ENCODE measurements at places on chromosomes 2 and 18.
A peak's percentile ranks its signal among the peaks of the same experiment; 100 is the strongest.

GRCh38 chr2:239157269-239157668 is 243.6 kb downstream of the HDAC4 start:
- DNase-seq = no peak

GRCh38 chr2:218261423-218262236 is 815 bp downstream of the GPBAR1 start:
- DNase-seq = no peak

DNA sequence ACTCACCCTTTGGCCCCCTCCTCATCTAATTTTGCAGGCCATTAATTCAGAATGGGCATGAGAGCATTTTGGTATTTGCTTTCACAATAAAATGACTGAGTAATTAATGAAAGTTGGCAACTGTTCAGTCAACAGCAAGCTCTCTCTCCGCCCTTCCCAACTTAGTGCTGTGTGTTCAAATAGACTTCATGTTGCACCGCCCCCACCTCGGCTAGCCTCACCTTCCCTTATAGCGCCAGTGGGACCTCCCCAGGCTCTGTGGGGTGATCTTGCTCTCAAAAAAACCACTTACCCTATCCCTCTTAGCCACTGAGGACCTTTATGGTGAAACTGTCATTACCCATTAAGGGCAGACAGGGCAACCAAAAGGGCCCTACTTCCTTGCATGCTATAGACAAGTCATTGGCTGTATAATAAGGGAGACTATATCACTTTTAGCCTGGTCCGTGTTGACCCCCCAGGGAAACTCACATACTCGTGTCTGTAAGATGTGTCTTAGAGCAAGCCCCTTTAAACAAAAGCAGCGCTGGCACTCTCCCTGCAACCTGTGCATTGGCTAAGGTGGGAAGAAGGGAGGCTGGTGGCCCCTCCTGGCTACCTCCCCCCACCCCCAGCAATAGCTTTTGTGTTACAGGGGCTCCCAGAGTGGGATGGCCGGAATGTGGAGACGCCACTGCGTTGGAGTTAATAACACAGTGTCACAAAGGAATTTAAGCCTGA is 15.2 kb downstream of the EN1 start:
- no peak for DNase-seq

GRCh38 chr2:48457227-48457626 is 72.7 kb upstream of the STON1 start:
- DNase-seq = no peak

GRCh38 chr2:45722477-45722876 is 71.0 kb downstream of the PRKCE start:
- no peak for DNase-seq

DNA sequence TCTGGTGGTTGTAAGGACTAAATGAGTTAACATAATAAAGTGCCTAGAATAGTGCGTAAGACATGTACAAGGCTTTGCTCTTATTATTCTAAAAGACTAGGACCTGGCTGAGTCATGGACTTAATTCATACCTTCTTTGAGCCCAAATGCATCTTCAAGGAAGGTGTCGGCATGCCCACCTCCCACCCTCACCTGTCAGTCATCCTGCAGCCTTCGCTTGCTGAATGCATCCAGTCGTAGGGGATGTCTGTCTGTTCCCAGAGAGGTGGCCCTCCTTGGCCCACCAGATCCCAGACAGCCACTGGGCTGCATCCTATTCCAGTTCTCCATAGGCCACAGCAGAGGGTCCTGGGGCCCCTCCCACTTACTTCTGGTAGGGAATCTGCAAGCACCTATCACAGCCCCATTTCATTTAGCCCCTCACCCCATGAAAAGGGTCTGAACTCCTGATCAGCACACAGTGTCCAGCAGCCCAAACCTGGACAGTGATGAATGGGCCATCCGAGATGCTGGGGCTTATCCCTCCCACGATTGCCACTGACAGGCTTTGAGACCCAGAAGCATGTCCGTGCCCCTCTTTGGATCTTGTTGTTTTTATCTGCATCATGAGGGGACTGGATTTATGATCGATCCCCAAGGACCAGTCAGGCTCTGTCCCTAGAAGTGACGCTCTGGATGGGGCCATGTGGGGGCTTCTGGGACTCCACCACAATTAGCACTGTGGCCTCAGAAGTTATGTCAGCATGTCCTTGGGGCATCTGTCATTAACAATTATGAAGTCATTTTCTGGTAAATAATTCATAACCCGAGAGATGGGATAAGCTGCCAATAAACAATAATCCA is 101.1 kb downstream of the KLHL29 start:
- no peak for DNase-seq

DNA sequence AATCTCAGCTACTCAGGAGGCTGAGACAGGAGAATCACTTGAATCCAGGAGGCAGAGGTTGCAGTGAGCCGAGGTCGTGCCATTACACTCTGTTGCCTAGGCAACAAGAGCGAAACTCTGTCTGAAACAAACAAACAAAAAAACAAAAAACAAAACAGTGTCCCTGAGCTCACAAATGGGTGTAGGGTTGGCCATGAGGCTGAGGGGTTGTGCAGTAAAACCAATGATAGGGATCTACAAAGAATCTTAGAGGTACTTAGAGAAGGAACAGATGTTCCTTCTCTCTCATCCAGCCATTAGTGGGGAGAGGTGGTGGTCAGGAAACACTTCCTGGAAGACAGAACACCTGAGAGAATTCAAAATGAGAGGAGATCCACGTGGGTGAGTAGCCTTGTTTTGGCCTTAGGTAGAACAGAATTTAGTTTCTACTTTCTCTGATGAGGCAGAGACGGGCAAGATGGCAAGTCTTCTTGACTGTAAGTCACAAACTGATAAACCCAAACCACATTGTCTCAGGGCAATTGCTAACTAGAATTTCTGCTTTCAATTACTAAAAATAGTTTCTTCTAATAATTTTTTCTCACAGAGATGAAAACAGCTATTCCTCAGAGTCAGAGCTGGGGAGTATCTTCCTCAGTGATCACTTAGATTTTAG is 61.5 kb upstream of the PPM1B start:
- no peak for DNase-seq

DNA sequence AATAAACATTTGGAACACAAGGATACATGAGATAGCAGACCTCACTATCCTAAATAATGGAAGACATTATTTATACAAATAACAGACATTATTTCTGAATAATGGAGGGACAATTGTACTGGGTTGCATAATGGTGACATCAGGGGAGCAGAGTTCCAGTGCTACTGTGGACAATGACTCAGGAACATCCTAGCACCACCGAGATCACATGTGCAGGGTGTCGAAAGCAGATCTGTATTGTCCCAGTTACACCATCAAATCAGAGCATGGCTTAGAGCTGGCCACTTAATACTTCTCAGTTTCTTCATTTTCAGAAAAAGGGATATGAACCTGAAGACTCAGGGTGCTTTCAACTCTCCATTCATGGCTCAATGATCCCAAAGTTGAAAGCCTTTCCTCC is 249.1 kb upstream of the RBMS1 start:
- DNase-seq = peak; percentile 59

DNA sequence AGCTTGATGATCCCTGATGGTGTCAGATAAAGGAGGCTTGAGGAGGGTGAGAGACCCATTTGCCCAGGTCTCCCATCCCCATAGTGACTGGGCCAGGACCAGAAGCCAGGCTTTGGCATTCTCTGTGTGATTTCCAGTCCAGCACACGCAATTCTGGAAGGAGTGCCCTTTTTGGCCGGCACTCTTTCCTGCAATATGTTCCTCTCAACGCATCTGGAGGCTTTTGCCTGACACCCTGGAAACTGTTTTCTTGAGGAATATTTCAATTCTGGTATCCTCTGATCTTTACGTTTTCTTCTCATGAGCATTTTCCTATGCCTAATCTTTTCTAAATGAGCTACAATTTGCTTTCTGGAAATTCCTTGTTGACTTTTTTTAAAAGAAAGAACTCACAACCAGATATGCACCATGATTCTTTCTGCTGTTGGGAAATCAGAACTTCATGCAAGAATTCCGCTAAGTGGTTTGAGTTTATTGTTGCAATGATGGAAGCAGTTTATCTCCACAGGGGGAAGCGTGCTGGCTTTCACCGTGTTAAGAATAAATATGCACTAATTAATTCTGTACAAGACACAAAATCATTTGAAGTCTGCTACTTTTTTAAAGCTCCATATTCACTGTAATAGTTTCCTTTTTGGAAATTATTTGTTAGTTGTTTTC is 143.7 kb downstream of the NAPG start:
- no peak for DNase-seq

DNA sequence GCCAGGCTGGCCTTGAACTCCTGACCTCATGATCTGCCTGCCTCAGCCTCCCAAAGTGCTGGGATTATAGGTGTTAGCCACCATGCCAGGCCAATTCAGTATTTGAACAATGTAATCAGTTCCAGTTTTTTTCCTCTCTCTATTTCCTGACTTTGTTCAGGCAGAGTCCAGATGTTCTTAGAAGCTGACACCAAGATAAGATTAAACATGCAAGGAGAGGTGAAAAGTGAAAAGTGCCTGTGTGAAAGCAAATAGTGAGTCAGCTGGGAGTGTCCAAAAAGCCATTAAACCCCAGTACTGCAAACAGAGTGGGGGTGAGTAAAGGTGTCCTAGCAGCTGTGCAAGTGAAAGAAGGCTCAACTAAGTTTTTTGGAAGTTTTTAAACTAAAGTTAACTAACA is 231.5 kb downstream of the PTH2R start:
- no peak for DNase-seq

DNA sequence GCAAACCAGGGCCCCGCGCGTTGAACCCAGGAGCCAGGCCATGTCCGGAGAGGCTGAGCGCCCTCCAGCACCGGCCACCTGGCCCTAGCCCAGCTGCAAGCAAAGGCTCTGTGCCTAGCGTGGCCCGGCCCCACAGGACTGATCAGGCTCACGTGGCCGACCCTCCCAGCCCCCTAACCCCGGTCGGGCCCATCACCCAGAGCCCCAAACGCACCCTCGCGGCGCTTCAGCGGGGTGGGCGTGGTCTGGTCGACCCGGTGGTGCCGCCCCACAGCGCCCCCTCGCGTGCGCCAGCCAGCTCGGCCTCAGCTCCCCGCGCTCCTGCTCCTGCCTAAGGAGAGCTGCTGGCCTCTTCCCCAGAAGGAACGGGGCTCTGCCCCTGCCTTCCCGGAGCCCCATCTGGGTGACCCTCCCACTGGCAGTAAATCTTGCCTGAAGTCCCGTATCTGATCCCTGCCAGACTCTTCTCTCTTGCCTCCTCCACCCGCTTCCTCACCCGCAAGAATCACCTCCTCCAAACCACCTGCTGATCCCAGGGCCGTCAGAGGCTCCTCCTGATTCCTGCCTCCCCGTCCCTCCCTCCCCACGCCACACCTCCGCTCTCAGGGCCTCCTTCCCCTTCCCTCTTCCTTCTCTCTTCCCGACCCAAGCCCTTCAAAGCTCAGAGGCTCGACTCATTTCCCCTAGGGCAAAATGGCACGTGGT is 12.3 kb upstream of the TEX51 start:
- peak; percentile 22 for DNase-seq

GRCh38 chr18:34929336-34929780 is 111.9 kb upstream of the MAPRE2 start:
- DNase-seq = peak; percentile 51

- DNase-seq = no peak
These were observed 30.5 kb downstream of the ANO7 start for GRCh38 chr2:241219030-241219382.

DNA sequence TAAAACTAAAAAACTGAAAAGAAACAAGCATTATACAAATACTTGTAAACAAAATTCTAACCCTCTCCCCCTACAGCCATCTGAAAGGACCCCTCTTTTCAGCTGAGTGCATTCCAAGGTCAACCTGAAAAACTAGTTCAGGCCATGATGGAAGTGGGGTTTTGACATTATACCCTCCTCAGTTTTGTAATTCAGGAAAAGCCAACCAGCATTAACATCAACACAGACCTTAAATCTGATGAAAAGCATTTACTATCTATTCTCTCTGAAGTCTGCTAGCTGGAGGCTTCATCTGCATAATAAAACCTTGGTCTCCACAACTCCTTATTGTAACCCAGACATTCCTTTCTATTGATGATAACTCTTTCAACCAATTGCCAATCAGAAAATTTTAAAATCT is 302.2 kb downstream of the CNTNAP5 start:
- DNase-seq = no peak

DNA sequence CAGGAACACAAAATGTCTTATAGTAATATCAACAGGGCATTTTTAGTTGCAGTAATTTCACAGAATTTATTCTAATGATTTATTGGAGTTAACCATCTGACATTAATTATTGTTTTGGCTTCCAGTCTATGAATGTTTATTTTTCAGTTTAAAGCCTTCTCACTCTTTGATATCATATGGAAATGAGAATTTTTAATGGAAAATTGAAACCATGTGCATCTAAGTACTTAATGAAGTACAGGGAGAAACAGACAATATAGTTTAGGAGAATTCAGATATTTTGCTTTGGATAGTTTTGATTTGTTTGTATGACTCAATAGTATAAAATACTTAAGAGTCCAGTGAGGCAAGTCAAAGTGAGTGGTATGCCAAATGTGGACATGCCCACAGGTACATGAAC is 126.1 kb downstream of the OLA1 start:
- DNase-seq = peak; percentile 30

- peak; percentile 35 for DNase-seq
These were observed 611 bp downstream of the NOL10 start for GRCh38 chr2:10688921-10689807.

- DNase-seq = peak; percentile 25
These were observed 117.3 kb downstream of the TTC27 start for GRCh38 chr2:32745191-32745590.

- no peak for DNase-seq
These were observed 1529.5 kb downstream of the LRP1B start for GRCh38 chr2:140601342-140601741.

- DNase-seq = no peak
These were observed 308.5 kb downstream of the NRXN1 start for GRCh38 chr2:50723286-50723938.

DNA sequence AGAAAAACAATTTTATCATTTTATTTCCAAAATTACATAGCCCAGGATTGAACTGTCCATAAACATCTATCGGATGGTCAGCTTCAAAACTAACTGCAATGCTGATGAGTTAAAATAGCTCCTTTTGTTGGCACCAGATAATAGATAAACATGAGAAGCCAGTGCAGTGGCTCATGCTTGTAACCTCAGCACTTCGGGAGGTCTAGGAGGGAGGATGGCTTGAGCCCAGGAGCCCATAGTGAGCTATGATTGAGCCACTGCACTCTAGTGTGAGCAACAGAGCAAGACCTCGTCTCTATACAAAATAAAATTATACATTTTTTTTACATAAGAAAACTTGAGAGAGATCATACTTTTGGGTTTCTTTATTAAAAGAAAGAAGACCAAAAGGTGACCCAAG is 34.6 kb upstream of the IMPA2 start:
- peak; percentile 75 for DNase-seq

DNA sequence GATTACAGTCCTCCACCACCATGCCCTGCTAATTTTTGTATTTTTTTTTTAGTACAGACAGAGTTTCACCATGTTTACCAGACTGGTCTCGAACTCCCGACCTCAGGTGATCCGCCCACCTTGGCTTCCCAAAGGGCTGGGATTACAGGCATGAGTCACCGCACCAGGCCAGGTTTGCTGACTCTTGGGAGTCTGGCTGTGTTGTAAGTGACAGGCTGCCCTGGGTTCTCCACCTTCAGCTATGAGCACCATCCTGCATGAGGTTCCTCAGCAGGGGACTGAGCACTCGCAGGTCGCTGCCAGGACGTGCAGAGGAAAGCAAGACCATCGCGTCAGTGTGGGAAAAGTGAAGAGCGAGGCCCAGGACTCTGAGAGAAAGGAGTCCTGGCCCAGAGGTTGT is 112.6 kb upstream of the NDUFV2 start:
- no peak for DNase-seq

- DNase-seq = no peak
These were observed 378.6 kb upstream of the SLC14A2 start for GRCh38 chr18:45236676-45237075.
